Posterior vena cava (tissue), 2 donors: ENCODE measurements at places on chromosomes 11 and 22. TPM values are rescaled to one million over a fixed set of nuclear protein-coding genes. Genes with fewer than 3 reads are reported as not detected.

Gene MUC15
- total RNA-seq: not detected

GRCh38 chr22:20507253-20508066, at the start of gene MED15:
Gene MED15, plus strand, starts transcription at chr22:20507610. Its CDS starts 69 bp downstream, at chr22:20507679.
- peak; percentile 97 for DNase-seq

DNA sequence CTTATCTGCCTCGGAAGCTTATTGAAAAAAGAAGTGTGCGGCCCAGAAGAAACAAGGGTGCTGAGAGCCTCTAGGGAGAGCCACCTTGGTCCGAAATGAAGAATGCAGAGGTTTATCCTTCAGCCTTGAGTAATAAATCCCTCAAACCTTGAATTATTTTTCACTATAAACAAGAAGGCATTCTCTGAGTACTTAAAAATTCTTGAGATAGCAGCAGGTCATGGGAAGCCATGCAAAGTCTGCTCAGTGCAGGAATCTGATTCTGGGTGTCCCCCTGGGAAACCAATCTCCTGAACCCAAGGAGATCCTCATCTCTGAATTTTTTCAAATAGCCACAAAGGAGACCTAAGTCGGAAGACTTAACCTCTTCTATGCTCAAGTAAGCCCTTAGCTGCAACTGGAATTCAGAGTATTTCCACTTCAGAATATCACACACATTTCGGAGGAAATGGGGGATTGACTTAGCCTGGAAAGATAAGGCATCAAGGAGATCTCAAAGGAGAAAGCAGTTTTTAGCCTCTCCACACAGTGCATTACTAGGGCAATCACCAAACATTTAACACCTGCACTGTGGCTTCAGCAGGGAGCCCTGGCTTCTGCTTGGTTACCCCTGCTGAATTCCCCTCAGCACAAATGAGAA, 365.0 kb downstream of the ETS1 start:
- DNase-seq: no peak

DNA sequence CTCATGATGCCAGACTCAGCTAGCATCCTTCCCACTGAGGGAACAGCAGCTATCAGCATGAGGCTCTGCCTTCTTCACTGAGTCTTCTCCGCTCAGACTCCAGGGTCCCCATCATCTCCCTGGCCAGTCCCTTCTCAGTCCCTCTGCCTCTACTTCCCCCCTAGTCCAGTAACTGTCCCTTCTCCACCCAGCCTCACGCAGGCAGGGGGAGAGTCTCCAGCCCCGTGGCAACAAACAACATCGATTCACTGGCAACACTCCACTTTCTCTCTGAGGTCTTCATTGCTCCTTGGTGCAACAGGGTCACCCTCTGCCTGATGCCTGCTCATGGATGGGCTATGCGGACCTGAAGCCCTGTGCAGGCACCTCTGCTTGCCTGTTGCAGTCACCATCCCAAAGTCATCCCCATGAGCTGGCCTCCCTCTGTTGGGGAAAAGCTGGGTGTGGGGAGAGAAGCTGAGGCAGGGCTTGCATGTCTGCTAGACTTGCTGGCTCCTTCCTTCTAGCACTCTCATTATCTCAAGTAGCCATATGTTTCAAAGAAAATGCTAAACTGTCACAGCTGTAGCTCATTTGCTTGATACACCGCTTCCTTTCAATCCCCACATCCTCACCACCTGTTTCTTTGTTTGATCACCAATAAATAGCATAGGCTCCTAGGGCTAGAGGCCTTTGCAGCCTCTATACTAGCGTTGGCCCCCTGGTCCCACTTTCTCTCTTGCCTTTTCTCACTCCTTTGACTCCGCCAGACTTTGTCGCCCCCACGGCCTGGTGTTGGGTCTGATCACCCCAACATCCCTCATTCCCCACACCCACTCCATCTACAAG, 4.3 kb upstream of the BCR start:
- no peak for DNase-seq

DNA sequence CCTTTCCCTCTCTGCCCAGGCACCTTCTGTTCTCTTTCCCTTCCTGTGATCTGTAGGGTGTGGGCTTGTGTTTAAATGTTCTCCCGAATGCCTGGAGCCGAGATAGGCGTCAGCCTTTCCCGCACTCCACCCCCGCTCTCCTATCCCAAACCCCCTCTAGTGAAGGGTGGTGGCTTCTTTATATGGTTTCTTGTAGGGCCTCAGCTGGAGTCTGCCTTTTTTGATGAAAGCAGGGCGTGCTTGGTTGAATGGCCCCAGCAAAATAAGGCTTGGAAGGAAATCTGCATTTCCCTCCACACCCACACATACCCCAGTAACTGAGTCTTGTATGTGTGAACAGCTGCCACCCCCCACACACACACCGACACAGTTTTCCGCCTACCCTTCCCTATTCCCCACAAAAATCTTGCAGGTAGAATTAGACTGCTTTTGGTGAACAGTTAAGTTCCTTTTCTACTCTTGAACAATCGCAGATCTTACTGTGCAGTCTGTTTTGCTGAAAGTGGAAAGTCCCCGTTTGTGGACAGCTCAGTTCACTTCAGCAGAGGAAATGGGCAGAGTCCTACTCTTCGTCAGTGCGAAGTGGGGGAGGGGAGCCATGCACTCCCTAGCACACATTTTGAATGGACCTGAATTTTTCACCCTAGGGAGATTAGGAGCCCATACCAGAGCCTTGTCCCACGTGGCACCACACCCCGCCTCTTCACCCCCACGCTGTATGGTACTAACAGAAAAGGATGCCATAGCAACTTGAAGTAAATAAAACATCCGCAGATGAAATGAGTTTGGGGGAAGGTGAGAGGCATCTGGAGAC, 25.5 kb upstream of the GRK2 start:
- DNase-seq: peak; percentile 89

- DNase-seq: no peak
Observed at GRCh38 chr22:22787786-22788459, 99.7 kb upstream of the IGLL5 start.

DNA sequence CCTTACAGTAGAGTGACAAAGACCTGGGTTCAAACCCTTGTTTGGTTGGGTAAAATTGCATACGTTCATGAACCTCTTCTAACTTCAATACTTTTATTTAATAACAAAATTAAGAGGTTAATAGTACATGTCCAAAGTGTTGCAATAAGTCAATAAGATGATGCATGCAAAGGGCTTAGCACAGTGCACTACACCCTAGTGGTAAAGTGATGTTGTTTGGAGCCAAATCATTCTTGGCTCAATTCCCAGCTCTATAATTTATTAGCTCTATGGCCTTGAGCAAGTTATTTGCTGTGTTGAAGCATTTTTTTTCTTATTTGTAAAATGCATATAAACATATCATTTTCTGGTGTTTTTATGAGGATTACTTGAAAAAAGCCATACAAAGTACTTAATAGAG, 945.3 kb downstream of the LRRC4C start:
- no peak for DNase-seq

DNA sequence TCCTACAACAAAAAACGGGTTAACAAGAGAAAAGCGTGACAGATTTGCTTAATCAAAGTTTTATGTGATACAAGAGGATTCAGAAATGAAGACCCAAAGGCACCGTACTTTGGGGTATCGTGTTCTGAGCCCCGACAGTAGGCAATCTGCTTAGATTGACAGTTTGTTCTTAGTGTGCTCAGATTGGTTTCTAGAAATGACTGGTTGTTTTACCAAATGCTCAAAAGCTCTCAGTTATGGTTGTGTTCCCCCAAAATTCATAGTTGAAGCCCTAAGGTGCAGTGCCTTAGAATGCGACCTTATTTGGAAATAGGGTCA, 102.7 kb downstream of the RASSF10 start:
- no peak for DNase-seq

- DNase-seq: peak; percentile 52
Observed at GRCh38 chr11:3158821-3159220, 6.3 kb downstream of the OSBPL5 start.

Gene BTG4
- total RNA-seq: not detected

Gene NUP160
- total RNA-seq: 28.2 TPM

- no peak for DNase-seq
Observed at GRCh38 chr22:20604776-20605221, 97.4 kb downstream of the MED15 start.

Gene PRR33
- not detected for total RNA-seq

Gene ADAMTS8
- total RNA-seq: 0.86 TPM

DNA sequence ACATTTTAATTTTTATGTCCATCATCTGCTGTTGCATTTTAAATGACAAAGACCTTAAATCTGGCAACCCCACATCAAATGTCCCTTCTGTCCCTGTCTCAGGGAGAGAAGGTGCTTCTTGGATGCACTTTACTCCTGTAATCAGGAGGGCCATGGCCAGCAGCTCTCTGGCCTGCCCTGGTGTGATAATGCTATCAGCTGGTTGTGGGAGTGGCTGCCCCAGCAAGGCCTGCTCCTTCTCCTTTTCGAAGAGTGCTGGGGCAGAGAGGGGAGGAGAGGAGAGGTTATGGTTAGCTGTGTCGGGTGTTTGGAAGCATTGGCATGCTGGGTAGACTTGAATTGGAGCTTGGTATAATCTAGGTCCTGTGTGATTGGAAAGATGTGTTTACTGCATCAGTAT, 12.8 kb downstream of the TNRC6B start:
- DNase-seq: no peak

Gene ZNF280B
- total RNA-seq: 0.81 TPM

- no peak for DNase-seq
Observed at GRCh38 chr11:36452961-36453360, 57.1 kb downstream of the TRAF6 start.

DNA sequence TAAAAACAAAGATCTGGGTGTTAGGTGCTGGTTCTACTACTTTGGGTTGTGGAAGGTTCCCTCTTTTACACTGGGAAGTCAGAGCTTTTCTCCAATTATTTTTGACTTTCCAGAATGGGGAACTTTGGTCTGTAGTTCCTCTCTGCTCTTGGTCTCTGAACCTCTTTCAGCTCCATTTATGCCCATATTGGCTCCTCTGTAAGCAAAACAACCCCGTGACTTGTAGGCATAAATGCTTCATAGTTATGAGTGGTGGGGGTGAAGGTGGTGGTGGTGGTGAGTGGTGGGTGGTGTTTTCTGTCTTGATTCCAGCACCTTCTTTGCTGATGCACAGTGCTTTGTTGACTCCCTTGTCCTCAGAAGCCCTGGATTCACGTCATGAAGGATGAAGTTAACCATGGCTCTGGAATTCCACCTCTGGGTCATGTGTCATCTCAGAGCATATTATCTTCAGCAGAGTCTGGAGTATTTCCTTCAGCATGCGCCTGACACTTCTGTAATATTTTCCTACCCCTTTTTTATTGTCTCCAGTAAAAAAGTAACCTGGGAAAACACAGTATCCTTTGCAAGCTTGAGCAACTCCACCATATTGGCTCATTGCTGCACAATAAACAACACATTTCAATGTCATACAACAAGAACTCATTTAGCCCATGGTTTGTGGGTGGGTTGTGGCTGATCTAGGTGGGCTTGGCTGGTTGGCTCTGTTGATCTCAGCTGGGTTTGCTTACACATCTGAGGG, 24.1 kb upstream of the GRK3 start:
- DNase-seq: no peak

DNA sequence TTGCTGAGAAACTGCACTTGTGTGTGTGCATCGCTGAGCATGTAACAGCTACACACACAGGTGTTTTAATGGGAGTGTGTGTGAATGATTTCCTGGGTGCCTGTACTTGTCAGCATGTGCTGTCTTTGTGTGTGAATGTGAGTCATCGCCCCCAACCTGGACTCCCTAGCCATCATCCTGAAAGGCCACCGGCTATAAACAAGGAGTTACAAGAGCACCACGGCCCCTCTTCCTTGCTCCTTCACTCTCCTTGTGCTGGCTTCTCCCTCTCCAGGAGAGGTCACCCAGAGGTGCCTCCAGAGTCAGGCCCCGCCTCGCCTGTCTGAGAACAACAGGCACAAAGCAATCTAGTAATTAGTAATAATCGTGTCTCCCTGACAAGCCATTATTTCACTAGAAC, 419.2 kb downstream of the BUD13 start:
- DNase-seq: no peak

GRCh38 chr11:111602865-111603610, 789 bp downstream of the SIK2 start:
- peak; percentile 83 for DNase-seq

Gene GRAP2
- 2.0 TPM for total RNA-seq

- DNase-seq: peak; percentile 74
Observed at GRCh38 chr11:1829039-1829820, 5.6 kb upstream of the SYT8 start.
